Frontal cortex (tissue), 4 donors: ENCODE measurements at places on chromosomes 2 and 18.

GRCh38 chr2:175766880-175767279 lies 235.2 kb downstream of the LNPK start:
- no peak for DNase-seq

DNA sequence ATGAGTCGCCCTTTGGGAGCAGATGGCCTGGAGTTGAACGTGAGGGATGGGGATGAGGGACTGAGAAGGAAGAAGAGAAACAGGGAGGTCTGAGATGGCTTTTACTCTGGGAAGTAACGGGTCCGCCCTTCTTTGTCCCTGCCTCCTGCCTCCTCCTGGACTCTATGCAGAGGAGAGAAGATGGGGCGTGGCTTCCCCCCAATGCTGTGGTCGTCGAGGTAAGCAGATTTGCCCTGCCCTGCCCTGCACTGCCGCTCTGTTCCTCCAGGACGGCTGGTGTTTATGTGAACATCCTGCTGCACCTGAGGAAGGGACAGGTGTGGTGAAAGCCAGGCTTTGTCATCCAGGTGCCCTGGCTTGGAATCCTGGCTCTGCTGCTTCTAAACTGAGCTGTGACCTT lies 13.5 kb upstream of the NTSR2 start:
- no peak for DNase-seq

DNA sequence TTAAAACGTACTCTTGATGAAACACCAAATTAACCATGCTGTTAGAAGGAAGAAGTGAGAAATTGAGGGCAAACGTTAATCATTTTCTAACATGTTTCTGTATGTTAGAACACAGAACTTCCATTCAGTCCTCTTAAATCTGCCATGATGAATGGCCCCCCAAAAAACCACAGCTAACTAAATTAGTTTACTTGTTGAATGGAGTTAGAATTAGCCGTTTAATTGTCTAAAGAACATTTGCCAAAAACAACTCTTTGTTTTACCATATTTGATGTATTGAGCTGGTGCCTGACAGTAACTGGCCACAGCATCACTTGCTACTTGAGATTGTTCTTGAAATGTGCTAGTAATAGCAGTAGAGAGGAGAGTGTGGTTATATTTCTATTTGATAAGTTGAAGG lies 12.7 kb downstream of the CCNYL1 start:
- no peak for DNase-seq

DNA sequence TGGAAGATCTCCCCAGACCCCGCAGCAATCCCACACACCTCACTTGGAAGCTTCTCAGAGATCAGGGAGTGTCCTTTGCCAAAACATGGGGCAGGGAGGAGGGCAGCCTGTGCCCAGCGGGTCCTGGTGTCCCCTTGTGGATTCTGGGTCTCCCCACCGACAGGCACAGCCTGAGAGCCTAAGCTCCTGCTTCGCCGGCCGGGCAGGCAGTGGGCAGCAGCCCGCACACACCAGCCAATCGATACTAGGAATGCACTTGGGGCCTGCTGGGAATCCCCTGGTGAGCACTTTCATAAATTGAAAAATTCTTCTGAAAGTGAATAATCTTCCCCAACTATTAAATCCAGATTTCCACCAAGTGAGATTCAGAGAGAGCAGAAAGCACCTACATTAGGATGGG lies 246.0 kb downstream of the ATAD2B start:
- DNase-seq: no peak

- DNase-seq: no peak
Measured at GRCh38 chr2:17628349-17629261, 88.1 kb downstream of the VSNL1 start.

GRCh38 chr18:13581496-13582177 lies 144.7 kb downstream of the FAM210A start:
- no peak for DNase-seq

DNA sequence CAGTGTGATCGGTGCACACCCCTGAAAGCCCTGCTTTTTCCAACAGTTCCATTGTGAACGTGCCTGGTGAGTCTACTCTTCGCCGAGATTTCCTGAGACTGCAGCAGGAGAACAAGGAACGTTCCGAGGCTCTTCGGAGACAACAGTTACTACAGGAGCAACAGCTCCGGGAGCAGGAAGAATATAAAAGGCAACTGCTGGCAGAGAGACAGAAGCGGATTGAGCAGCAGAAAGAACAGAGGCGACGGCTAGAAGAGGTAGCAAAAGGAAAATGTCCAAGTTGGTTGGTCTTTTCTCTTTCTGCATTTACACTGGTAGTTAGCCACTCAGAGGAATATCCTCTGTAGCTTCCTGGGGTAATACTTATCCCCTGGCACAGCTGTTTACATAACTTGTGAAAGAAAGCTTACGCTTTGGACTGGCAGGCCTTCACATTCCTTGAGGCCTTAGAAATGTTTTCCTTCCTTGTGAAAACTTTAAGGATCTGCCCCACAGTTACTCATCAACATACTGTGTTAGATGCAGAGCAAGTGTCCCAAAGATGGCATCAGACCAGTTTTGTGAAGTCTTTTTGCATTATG lies 146.6 kb downstream of the MAP4K4 start:
- no peak for DNase-seq

DNA sequence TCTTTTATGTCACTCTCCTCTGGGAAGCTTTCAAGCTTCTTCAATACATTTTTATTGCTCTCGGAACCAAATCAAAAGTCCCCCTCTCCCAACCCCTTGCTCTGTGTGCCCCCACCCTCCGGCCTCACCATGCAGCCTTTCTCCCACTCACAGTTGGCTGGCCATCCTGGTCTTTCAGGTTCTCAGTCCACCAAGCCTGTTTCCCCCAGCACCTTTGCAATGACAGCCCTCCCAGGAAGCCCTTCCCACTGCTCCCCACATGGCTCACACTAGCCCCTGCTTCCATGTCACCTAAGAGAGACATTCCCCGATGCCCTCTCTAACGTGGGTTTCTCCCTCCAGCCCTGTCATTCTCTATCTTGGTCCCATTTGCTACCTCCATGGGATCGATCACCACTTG lies 266.6 kb downstream of the SRBD1 start:
- DNase-seq: no peak
